Stimulated activated CD8-positive, alpha-beta memory T cell treated with anti-CD3 and anti-CD28 coated beads, Interleukin-12 subunit alpha, Interleukin-12 subunit beta, amount 100 ng/mL, for 1 hour (primary cell): ENCODE measurements at places on chromosomes 5 and 9.

- no peak for DNase-seq
Observed at GRCh38 chr9:19992556-19992955, 203.7 kb upstream of the SLC24A2 start.

- DNase-seq = no peak
Observed at GRCh38 chr5:12624776-12625560, 720.7 kb upstream of the CTNND2 start.

DNA sequence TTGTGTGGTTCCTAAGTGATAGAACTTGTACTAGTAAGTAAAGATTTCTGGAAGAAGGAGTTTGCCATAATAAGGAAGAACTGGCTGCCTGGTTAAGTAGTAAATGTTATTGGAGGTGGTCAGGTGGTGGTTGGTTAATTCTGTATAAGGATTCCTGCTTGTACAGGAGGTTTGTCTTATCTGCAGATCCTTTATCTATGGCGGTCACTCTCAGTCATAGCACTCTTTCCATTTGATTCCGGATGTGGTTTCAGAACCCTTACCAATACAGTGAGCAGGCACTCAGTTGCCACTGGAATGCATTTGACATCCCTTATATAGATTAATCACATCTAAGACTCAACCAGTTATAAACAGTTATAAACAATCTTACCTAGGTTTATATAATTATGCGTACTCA lies 50.3 kb downstream of the RAD50 start:
- DNase-seq = no peak

DNA sequence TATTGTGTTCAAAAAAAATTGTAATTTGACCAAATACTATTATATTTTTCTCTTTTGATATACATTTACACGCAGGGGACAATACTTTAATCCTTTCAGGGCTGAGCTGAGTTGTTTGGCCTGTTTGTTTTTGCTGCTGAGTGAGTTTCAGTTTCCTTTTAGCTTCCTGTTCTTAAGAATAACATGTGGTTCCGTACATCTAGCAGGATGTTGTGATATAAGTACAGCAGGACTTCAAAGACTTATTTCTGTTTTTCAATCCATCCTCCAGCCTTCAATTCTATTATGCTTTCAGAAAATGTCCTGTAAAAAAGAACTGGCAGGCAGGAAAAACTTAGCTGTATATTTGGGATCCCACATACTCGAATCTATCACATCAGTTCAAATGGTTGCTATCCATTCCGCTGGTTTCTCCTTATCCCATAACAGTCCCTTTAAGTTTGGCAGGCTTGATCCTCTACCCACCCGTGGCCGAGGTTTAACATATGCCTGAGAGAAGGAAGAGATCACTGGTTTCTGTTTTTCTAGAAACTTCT lies 1037.3 kb upstream of the ACO1 start:
- no peak for DNase-seq

DNA sequence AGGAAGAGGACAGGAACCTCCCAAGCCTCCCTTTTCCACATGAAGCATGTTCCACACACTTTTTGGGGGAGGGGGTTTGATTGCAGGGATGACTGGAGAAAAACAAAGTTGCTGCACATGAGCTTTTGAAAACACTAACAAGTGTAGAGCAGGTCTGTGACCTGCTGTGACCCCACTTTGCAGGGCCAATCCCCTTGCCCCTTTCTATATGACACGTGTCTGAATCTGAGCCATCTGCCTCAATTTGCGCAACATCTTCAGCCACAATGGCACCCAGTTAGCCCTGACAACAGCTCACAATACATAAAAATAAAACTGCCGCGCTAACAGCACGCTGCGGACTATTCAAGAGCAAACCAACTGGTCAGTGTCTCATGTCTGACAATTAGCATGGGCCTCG lies 227.8 kb upstream of the TBCA start:
- no peak for DNase-seq

DNA sequence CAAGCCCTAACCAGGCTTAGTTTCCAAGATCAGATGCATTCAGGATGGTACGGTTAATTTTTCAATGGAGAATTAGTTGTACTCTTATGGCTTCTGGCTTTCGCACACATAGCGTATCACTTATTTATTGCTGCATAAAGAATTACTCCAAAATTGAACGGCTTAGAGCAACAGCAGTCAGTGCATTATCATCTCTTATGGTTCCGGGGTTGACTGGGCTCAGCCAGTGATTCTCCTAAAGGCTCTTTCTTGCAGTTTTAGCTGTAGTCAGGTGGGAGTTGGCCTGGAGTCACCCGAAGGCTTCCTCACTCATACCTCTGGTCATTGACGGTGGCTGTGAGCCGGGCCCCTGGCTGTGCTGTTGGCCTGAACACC lies 595 bp upstream of the GRHPR start:
- DNase-seq = no peak

- DNase-seq = no peak
Observed at GRCh38 chr5:60263346-60263745, 369.8 kb upstream of the PDE4D start.

DNA sequence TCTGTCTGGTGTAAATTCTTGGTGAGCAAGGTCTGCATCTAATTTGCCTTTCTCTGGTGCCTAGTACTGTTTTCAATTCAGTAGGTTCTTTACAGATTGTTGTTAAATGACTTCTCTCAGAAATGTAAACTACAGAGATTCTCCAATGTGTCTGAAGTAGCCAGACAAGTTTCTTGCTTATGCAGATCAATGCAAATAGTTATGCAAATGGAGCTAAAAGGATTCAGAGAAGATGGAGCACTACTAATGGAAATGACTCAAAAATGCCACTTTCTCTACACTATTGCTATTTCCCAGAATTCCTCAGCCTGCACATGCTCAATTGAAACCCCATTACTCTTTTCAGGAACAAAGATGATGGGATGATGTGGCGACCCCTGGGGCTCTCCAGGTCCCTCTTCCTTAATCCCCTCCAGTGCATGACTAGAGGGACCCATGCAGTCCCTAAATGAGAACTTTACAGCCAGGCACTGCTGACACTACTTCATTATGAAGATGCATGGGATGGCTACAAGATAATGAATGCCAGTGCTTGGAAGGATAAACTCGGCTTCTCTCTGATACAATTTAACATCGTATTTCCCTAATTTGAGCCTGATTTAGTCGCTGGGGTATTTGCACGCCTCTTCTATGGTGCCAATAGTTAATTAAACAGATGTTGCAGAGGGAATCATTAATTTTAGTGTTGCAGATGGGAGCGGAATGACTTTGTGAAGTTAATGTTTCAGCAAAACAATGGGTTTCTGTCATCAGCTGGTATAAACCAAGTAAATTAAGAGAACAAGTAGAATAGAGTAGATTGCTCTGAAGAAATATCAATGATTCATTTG lies 753.2 kb downstream of the TLR4 start:
- no peak for DNase-seq

DNA sequence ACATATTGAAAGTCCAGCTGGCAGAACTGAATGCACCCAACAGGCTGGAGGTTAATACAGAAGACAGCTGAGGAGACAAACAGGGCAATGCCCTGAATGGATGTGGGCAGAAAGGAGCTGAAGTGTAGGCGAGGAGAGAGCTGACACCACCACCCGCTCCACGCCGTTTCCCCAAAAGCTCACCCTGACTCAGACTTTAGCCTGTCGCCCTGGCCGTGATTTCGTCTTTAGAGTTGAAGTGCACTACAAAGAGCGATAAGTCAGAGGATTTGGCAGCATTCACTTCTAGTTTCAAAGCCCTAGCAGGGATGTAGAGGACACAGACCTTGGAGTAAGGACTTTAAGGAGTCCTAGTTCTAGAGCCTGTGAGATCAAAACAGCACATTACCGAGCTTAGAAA lies 2.2 kb upstream of the ERAP1 start:
- no peak for DNase-seq

DNA sequence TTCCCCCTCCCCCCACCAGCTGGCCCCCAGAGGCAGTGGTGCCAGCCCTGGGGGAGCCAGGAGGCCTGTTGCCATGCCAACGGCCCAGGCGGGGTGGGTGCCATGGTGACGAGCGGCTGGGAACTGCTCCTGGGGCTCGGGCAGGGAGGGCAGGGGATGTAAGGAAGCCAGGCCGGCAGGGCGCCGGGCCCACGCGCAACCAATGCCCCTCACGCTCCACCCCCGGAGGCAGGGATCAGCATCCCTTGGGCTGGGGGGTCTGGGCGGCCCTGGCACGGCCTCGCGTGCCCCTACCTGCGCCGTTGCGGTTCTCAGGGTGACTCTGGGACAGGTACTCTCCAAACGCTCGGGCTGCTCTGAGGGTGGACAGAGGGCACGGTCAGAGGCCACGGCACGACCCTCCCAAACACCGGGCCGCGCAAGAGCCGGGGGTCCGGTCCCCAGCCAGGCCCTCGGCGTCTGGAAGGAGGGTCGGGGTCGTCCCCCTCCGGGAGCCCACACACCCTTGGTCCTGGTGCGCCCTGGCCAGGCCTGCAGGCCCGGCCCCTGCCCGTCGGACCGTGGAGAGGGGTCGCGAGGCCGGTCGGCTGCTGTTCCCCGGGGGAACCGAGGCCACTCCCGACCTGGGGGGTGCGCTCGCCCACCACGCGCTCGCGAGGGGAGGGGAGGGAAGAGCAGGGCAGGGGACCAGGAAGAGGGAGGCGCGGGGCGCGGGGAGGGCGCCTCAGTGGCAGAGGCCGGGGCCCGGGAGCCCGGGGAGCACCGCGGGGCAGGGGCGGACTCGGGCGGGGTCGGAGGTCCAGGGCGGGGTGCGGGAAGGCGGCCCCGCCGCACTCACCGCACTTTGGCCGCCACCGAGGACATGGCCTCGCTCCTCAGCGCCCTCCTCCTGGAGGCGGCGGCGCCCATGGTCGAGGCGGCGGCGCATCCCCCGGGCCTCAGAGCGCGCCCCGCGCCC lies 661 bp downstream of the NSMF start:
- DNase-seq = no peak

GRCh38 chr5:124061663-124062062 lies 549.7 kb downstream of the CSNK1G3 start:
- no peak for DNase-seq

DNA sequence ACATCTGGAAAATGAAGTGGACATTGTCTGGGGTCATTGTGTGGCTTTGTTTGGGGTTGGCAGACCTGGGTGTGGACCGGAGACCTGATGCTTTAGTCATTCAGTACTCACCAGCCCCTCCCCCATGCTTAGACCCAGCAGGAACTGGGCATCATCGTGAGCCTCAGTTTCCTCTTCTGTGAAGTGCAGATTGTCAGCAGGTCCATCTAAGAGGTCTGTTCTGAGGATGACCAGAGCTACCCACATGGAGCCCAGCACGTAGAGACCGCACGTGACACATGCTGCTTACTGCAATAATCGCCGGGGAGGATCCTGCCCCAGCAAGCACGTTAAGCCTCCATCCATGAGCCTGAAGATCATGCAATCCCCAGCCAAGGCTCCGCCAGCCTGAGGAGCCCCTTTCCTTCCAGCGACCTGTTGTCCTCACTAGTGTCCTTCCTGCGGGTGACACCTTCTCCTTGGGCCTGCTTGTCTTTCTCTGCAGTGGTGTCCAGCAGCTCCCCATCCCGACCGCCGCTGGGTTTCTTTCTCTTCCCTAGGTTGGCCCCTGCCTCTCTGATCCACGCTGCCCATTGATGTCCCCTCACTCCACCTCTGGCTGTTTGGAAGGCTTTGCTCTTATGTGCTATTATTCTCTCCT lies 26.7 kb upstream of the IRX4 start:
- no peak for DNase-seq

- no peak for DNase-seq
Observed at GRCh38 chr9:81530310-81530810, 159.0 kb downstream of the TLE1 start.

DNA sequence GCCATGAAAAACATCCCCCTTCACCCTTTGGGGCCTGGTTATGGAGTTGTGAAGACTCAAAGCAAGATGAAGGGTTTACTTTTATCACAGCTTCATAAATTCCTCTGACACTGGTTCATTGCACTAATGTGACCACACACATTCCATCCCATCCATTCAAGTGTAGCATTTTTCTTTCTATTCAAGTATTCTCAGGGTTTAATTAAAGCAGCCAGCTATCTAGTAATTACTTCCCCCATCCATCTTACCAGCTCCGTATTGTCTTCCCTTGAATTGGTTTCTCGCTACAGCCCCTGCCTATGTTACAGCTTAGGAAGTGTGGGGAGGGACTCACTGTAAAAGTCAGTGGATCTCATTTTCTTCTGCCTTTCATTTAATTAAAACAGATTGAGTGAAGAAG lies 387.0 kb upstream of the RFX3 start:
- no peak for DNase-seq

DNA sequence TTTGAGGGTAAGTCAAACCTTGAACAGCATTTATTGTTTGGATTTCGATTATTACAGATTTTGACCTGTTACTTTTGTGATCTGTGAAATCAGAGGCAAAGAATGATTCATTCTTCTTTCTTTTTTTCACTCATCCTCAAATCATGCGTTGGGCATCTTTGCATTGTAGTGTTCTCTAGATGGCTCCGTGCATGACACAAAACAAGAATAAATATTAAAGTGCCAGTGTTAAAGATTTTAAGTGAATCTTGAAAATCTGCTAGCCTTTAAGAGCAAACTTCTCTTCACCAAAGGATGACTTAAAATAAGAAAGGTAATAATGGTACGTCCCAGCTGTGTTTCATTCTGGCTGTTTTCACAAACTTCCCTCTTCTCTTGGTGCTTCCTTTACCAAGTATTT lies 361.9 kb upstream of the SMARCA2 start:
- DNase-seq = no peak
